ENCODE measurements at places on chromosomes 5 and 9.

DNA sequence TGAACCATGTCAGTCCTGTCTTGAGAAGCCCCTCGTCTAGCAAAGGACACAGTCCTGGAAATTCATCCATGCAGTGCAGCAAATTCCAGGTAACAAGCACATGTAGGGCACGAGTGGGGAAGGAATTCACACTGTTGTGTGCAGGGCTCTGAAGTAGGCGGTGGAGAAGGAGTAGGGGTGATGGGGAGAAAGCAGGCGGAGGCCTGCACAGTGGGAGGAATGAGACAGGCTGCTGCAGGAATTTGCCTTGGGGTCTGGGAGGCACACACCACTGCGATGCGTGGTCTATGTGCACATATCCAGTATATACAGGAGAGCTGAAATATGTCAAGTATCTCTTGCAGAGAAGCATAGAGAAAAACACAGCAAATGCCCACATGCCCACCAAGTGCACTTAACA, 249.2 kb upstream of the IRX2 start:
- DNase-seq, result no peak

DNA sequence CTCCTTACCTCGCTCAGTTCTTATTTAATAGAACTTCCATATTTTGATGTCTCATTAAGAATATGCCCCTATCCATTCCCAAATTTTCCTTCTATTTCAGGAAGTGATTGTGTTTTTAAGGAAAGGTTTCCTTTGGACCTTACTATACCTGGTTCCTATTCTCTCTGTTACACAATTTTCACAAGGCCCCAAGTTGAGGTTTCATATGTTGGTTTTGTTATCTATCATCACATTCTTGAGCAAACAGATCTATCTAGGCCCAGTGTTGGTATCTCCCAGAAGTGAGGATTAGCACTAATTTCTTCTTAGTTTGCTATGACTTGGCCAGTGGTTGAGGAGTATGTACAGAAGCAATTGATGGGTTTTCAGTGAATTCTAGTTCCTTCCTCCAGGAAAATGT, 41.5 kb downstream of the ALG2 start:
- DNase-seq, result no peak

DNA sequence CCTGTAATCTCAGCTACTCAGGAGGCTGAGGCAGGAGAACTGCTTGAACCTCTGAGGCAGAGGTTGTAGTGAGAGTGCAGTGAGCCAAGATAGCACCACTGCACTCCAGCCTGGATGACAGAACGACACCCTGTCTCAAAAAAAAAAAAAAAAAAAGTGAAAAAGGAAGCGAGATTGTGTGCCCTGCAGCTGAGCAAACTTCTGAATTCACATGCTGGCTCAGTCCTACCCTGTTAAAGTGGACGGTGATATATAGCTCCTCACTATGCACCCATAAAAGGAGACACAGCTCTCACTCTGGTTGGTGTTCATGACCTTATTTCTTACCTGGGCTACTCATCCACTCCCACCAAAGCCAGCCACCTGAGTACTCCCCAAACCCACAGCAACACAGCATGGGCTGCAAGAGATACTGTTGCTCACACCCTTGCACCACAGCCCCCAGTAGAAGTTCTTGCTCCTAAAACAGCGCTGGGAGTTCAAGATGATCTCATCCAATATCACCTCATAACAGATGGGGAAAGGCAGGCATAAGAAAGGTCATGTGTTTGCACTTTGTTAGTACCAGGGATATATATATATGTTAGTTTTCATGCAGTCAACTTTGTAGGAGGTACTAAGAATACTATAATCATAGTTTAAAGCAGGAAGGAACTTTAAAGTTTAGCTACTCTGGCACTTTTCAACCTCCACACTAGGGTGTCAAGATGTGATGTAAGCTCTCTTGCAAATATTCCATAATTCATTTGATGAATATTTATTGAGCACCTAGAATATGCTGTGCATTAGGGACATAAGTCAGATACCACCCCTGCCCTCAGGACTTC, 4.0 kb downstream of the TTLL11 start:
- DNase-seq, result no peak

- no peak for DNase-seq
Observed at GRCh38 chr5:16482891-16483290, 17.3 kb upstream of the ZNF622 start.

DNA sequence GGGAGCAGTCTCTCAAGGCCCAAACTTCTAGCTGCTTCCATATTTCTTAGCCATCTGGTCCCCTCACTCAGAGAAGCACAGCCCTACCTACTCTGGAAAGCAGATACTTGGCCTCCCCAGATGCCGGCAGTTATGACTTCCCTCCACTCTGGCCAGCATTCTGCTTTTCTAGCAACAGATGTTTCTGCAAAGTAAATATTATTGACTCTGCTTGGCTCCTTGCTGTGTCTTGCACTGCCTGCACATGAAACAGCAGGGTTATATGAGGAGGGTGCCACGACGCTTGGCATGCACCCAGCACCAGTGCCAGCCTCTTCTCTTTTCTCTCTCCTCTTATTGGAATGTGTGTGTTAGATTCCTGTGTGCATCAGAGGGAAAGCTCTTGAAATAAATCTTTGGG, 99.7 kb downstream of the ARHGAP26 start:
- DNase-seq, result no peak

DNA sequence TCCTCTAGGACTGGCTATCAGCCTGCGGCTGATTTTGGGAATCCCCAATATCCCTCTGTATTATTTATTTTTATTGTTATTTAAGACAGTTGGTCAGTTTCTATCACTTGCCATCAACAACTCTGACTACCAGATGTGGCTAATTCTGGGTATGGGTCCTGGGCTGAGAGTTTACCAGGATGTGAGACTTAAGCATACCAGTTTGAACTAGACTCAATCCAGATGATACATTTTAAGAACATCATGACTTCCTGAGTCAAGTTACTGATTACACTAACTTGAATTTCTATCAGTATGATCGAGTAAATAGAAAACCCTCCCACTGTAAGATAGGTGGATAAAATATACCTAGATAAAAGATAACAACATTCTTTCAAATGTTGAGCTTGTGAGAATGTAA, 634.0 kb downstream of the MAT2B start:
- no peak for DNase-seq

GRCh38 chr5:42963412-42963811, 76.7 kb downstream of the ANXA2R start:
- no peak for DNase-seq

Data from hypothalamus (tissue), 51 donors.